Right ventricle myocardium superior (tissue), 1 donor: ENCODE measurements at places on chromosomes 6 and 20. TPM values are rescaled to one million over a fixed set of nuclear protein-coding genes. Genes with fewer than 3 reads are reported as not detected.

BNIP5 gene
- total RNA-seq, result not detected

FOXS1 gene
- 0.62 TPM for total RNA-seq

GRCh38 chr6:10569392-10570127 is 48.4 kb downstream of the GCNT2 start:
- DNase-seq, result no peak

DNA sequence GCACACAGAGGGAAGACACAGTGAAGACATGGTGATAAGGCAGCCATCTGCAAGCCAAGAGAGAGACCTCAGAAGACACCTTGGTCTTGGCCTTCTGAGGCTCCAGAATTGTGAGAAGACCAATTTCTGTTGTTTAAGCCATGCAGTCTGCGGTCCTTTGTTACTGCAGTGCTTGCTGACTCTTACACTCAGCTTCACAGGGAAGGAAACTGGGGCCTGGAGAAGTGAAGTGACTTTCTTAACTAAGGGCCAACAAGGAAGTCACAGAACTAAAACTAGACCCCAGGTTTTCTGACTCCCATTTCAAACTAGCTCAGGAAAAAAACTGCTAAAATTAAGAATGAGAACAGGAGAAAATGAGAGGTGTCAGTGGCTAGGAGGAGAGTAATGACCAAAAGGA is 74.3 kb downstream of the TNFRSF21 start:
- DNase-seq, result no peak

DNA sequence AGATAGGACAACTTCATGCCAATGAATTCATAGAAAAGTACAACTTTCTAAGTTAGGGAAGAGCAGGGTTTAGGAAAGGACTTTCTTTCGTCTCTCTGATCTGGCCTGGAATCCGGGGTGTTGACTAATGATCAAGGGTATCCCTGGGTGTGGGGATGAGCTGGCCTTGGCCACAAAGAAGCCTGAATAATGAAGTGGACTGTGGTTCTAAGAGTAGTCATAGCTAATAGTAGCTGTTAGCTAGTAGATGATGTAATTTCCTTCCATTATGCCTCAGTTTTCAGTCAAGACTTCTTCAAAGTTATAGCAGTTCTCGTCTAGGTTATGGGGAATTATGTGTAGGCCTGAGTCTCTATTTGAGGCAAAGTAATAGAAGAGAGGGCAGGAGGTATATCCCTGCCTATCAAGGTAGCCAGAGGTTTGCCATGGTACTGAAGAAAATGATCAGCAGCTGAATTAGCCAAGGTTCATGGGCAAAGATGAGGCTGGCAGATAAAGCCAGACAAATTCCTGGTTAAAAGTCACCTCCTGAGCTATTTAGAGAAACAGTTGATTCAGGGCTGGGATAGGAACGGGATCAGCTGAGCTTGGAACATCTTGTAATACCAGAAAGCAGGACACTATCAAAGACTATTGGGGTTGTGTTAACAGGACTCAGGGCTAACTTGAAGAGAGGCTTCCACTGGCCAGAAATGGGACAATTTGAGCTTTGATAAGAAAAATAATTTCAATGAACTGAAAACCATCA is 18.7 kb upstream of the TRPC4AP start:
- DNase-seq, result no peak

DNA sequence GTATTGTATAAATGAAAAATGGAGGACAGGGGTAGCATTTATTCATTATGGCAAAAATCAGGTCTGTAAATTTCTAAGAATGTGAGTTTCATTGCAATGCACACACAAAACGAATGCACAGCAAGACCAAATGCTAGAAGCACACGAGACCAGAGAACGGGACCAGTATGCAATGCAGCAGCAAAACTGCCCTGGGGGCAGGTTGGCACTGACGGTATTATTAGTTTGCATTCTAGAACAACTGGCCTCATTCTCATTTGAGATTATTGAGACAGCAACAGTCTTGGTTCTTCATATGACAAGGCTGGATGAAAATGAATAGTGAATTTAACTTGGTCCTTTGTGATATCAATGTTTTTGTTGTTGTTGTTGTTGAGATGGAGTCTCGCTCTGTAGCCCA is 9.0 kb upstream of the MTRES1 start:
- DNase-seq, result no peak

GRCh38 chr6:137798261-137798660 is 68.8 kb upstream of the TNFAIP3 start:
- no peak for DNase-seq

- DNase-seq, result no peak
These were observed 1102.1 kb upstream of the FLRT3 start for GRCh38 chr20:15439551-15439950.
